ENCODE measurements at places on chromosomes 1 and 21. TPM values are rescaled to one million over a fixed set of nuclear protein-coding genes. Genes with fewer than 3 reads are reported as not detected.
A peak's percentile ranks its signal among the peaks of the same experiment; 100 is the strongest.

The S100A2 gene
- 5.6 TPM for total RNA-seq

DNA sequence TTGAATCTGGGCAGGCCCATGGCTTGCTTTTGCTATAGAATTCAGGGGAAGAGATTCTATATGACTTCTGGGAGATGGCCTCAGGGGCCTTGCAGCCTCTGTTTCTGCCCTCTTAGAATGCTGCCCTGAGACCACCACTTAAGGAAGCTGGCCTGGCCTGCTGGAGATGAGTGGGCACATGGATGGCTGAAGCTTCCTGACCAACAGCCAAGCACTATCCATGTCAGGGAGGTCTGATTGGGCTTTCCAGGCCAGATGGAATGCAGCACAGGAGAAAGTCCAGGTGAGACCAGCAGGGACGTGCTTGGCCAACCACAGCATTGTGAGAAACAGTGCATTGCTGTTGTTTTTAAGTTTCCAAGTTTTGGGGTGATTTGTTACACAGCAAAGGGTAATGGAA, 308.1 kb downstream of the PTPRU start:
- no peak overlapping the region for H3K4me3 ChIP-seq
- no peaks in the 10 kb centered on the region for H3K4me1 ChIP-seq
- H3K36me3 ChIP-seq = no peaks in the 10 kb centered on the region
- no peak overlapping the region for H3K27ac ChIP-seq
- DNase-seq = peak; percentile 5

GRCh38 chr1:183277821-183278738, 92.0 kb downstream of the LAMC2 start:
- H3K4me1 ChIP-seq = peaks cover 26% of the 10 kb centered on the region
- H3K27ac ChIP-seq = no peak overlapping the region
- no peaks in the 10 kb centered on the region for H3K27me3 ChIP-seq
- no peak overlapping the region for H3K4me3 ChIP-seq

GRCh38 chr1:8398086-8398485, 80.2 kb downstream of the SLC45A1 start:
- no peak overlapping the region for H3K4me3 ChIP-seq
- no peak for DNase-seq
- H3K27me3 ChIP-seq = no peaks in the 10 kb centered on the region
- peaks cover 5% of the 10 kb centered on the region for H3K36me3 ChIP-seq
- H3K27ac ChIP-seq = peak overlapping the region; percentile 59

The PDE4B gene
- 14.3 TPM for total RNA-seq

DNA sequence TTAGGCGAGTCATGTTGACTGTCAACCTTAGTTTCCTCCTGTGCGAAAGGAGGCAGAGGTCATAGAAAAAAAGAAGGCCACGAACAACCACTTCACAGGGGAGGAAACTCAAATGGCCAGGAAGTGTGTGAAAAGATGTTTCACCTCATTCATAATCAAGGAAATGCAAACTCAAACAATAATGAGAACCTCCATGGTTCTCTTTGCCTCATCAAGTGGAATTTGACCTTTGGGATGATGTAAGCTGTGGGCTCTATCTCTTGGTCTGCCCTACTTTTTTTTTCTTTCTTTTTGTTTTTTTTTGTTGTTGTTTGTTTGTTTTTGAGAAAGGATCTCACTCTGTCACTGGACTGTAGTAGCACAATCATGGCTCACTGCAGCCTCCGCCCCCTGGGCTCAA, 55.9 kb upstream of the GRHL3 start:
- H3K4me3 ChIP-seq = no peak overlapping the region
- H3K27me3 ChIP-seq = no peaks in the 10 kb centered on the region
- H3K36me3 ChIP-seq = no peaks in the 10 kb centered on the region
- no peak for DNase-seq
- no peak overlapping the region for H3K27ac ChIP-seq

DNA sequence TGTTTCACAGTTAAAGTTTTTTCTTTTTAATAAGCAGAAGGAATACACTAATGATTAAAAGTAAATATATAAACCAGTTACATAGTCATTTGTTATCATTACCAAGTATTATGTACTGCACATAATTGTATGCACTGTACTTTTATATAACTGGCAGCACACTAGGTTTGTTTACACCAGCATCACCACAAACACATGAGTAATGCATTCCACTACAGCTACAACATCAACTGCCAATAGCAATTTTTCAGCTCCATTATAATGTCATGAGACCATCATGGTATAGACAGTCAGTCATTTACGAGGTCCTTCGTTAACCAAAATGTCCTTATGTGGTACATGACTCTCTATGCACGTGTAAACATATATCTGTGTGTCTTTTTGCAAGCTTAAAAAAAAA, 35.2 kb downstream of the SCYL3 start:
- H3K27ac ChIP-seq = no peak overlapping the region
- peaks cover 92% of the 10 kb centered on the region for H3K36me3 ChIP-seq
- H3K27me3 ChIP-seq = no peaks in the 10 kb centered on the region
- no peaks in the 10 kb centered on the region for H3K4me1 ChIP-seq
- DNase-seq = no peak
- no peak overlapping the region for H3K4me3 ChIP-seq

The BRINP3 gene
- 1.2 TPM for total RNA-seq

DNA sequence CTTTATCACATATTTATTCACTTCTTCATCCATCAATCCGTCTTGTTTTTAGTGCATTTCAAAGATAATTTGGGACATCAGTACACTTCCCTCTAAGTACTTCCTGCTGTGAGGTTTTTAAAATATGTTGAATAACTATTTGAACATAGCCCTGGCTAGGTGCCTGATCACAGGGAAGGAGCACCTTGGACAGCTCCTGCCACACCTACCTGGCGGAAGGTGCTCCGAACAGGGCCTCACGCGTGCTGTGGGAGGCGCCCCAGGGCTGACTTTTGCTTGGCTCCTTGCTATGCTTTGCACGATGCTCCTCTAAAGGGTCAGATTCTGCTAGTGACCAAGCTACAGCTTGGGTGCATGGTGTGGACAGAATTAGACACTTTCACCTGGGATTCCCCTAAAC, 4.9 kb upstream of the ATXN7L2 start:
- no peaks in the 10 kb centered on the region for H3K36me3 ChIP-seq
- no peaks in the 10 kb centered on the region for H3K27me3 ChIP-seq

GRCh38 chr1:75310067-75310466, 175.9 kb downstream of the LHX8 start:
- no peak for DNase-seq
- H3K4me1 ChIP-seq = no peaks in the 10 kb centered on the region
- H3K4me3 ChIP-seq = no peak overlapping the region

DNA sequence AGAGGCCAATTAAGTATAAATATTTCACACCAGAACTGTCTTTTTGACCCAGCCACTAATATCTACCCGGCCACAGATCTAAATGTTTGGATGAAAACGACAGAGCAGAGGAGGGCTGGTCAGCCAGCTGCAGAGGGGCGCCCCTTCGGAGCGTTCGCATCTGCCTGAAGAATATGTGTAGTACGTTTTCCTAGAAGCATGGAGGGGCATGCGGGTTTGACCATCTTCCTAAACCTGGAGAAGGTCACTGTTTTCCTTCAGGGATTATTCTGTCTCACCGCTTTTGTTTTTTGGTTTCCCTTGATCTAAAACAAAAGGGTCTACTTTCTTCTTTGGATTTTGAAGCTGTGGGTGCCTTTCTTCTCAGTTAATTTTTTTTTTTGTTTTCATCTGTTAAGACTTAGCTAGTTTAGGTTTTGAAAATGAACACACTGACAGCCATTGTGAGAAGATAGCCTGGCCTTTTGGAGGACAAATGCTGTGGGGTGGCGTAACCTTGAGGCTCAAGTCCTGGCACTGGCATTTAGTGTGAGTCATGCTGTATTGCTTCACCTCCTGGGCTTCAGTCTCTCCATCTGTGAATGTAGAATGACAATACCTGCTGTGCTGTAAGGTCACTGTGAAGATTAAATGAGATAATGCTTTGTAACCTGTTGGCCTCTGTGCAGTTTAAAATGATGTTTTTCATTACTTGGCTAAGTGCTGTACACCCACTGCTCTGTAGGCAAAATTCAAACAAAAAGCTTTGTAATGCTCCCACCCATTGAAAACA, 74.1 kb upstream of the IRF2BP2 start:
- peak overlapping the region; percentile 51 for H3K27ac ChIP-seq
- H3K4me3 ChIP-seq = no peak overlapping the region
- peaks cover 10% of the 10 kb centered on the region for H3K4me1 ChIP-seq
- H3K27me3 ChIP-seq = no peaks in the 10 kb centered on the region

DNA sequence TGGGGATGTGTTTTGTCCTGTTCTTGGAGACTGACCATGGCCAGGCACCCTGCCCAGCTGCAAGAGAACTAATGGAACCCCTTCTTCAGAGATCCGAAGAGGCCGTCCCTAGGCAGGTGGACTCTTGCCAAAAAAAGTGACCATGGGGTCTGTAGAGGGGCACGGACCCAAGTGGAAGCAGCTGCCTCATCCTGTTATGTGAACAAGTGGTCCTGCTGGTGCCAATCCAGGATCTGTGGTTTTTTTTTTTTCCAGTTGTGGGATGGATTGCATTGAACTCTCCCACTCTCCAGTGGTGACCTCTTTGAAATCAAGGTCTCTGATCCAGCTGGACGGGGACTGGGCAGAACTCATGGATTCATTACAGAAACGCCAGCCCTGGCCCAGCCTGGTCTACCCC, 71.2 kb downstream of the ARHGEF10L start:
- peaks cover 10% of the 10 kb centered on the region for H3K4me1 ChIP-seq
- no peak for DNase-seq
- no peak overlapping the region for H3K4me3 ChIP-seq

GRCh38 chr1:107954719-107955415, 10.1 kb downstream of the VAV3 start:
- H3K27me3 ChIP-seq = no peaks in the 10 kb centered on the region
- no peaks in the 10 kb centered on the region for H3K36me3 ChIP-seq
- no peak overlapping the region for H3K4me3 ChIP-seq
- DNase-seq = no peak

- no peaks in the 10 kb centered on the region for H3K27me3 ChIP-seq
- H3K27ac ChIP-seq = no peak overlapping the region
- no peak for DNase-seq
- no peaks in the 10 kb centered on the region for H3K36me3 ChIP-seq
- no peaks in the 10 kb centered on the region for H3K4me1 ChIP-seq
These were observed 133.8 kb upstream of the LMO4 start for GRCh38 chr1:87194856-87195255.

The TEKT2 gene
- total RNA-seq = 0.35 TPM

All from upper lobe of right lung (tissue), 1 donor.